Fibroblast of lung (primary cell): ENCODE measurements at places on chromosomes 4 and X. TPM values are rescaled to one million over a fixed set of nuclear protein-coding genes. Genes with fewer than 3 reads are reported as not detected.
A peak's percentile ranks its signal among the peaks of the same experiment; 100 is the strongest.

DNA sequence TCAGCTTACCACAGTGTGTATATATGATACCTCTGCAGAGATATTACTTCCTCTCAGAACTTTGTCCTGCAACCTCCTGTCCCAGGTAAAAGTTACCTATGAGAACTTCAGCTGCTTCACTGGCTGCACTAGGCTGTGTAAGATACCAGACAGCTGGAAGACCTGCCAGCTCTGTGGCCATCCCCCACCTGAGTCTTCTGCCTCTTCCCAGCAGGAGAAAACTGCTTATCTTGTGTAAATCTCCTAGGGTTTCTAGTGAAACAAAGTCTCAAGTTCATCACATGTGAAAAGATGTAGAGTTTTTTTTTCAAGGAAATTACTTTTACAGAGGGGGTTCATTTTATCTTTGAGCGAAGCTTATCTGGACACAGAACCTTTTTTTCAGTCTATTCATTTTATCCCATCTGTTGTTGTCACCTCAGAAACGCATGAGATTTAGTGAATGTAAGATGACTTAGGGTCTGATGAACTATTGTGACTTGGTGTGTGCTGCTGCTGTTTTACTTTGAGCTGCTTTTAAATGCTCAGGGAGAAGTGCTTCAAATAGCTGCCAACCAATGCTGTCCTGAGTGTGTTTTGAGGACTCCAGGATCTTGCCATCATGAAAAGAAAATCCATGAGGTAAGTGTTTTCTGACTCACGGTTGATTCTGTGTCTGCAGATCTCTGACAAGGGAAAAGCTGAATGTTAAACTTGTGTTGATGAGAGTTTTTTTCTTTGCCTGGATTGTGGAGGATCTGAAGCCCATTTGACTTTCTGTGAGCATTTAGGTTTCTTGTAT is 187.8 kb downstream of the FRAS1 start:
- no peak for DNase-seq

GRCh38 chr4:121238461-121238860 is 74.3 kb upstream of the TNIP3 start:
- no peak for DNase-seq

DNA sequence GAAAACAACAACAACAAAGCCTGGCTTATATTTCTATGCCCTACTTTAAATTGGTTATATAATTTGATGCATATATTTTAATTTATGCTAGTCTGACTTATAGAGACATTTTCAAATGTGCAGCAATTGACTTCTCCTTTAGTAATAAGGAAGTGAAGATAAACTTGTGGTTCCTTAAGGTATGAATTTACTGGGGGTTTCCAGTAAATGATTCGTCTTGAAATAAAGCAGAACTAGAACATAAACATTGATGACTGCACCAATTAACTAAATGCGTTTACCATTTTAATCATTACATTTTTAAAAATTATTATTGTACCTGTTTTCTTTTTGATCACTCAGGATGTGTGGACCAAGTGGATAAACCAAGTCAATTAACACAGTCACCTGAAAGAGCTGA is 99.6 kb upstream of the CCSER1 start:
- no peak for DNase-seq

GRCh38 chr4:127985989-127986388 is 20.8 kb downstream of the ABHD18 start:
- no peak for DNase-seq

GRCh38 chr4:98469771-98470170 is 188.6 kb downstream of the TSPAN5 start:
- DNase-seq = no peak

DNA sequence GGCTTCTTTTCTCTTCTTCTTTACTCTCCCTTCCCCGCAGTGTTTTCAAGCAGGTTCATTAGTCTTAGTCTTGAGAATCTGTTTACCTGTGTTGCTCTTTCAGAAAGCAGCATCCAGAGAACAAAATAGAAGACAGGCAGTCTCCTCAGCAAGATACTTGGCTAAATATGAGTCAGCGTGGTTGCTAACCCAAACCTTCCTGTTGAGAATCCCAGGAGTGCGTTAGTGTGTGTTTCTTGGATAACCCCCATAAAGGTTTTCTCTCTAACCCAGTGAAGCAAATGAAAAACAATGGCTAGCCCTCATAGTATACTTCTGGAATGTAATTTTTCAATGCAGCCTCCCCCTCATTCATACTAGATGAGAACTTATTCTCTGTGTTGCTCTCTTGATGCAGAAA is 41.1 kb downstream of the BMPR1B start:
- peak; percentile 76 for DNase-seq

DNA sequence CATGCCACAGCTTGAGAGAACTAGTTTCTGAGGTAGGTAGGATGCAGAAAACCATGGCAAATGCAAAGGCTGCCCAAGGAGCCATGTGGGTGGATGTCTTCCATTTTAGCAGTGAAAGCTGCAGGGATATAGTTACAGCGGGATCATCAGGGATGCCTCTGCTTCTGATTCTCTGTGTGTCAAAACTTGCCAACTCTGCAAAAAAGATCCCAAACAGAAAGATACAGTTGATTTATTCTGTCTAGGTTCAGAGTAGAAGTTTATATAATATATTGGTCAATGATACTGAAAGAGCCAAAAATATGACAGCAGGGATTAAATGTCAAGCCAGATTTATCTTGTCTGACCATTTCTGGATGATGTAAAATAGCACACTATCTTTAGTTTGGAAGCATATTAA is 42.4 kb upstream of the SFRP2 start:
- DNase-seq = no peak

Gene ASB11
- not detected in 2 replicates for total RNA-seq
